ENCODE measurements at places on chromosomes 1 and 21.

- peak; percentile 30 for DNase-seq
Measured at GRCh38 chr21:42674351-42674940, 21.0 kb downstream of the PDE9A start.

DNA sequence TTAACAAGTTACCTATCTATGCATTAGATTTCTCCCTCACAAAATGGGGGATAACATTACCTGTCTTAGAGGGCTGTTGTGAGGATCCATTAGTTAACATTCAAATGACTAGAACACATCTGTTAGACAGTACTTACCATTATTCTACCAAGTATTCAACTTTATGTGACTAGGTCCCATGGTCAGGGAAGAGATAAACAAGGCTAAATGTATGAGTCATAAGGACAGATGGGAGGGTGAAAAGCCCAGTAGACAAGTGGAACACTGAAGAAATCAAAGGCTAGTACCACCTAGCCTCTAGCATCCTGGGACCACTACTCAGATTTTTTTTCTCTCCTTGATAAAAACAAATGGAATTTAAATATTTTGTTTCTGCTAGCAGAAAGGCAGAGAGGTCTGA, 9.0 kb upstream of the VHLL start:
- no peak for DNase-seq

GRCh38 chr1:108665771-108666170, 4.9 kb upstream of the HENMT1 start:
- no peak for DNase-seq

DNA sequence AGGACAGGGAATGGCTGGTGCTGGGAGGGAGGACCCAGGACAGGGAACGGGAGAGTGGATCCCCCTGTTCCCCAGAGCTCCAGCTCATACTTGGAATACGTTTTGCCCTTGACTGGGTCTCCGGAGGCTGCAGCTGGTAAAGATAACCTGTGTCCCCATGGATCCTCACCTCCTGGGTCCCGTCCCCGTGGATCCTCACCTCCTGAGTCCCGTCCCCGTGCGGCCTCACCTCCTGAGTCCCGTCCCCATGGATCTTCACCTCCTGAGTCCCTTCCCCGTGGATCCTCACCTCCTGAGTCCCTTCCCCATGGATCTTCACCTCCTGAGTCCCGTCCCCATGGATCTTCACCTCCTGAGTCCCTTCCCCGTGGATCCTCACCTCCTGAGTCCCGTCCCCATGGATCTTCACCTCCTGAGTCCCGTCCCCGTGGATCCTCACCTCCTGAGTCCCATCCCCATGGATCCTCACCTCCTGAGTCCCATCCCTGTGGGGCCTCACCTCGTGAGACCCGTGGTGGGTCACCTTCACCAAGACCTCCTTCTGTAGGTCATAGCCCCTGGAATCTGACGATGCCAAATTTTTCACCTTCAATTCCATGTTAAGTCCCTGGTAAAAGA, 61.4 kb downstream of the SCCPDH start:
- no peak for DNase-seq

GRCh38 chr1:100517515-100517914, 20.4 kb upstream of the GPR88 start:
- DNase-seq: no peak

DNA sequence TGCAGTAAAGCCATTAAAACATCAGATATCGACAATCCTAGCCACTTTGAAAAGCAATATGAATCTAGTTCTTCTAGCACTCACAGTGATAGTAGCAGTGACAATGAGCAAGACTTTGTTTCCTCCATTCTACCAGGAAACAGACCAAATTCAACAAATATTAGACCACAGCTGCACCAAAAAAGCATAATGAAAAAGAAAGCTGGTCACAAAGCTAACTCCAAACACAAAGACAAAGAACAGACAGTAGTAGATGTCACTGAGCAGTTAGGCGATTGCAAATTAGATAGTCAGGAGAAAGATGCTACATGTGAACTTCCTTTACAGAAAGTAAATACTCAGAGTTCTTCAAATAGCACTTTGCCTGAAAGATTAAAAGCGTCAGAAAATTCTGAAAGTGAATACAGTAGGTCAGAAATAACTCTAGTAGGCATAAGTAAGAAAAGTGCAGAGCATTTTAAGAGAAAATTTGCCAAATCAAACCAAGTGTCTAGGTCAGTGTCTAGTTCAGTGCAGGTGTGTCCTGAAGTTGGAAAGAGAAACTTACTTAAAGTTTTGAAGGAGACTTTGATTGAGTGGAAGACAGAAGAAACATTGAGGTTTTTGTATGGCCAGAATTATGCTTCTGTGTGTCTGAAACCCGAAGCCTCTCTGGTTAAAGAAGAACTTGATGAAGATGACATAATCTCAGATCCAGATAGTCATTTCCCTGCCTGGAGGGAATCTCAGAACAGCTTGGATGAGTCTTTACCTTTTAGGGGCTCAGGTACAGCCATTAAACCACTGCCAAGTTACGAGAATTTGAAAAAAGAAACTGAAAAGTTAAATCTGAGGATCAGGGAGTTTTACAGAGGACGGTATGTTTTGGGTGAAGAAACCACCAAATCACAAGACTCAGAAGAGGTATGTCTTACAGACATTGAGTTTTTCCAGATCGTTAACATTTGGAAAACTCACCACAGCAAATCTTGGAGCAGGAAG, 24.9 kb downstream of the RPAP2 start:
- DNase-seq: no peak

- DNase-seq: peak; percentile 63
Measured at GRCh38 chr1:25765136-25765922, 34.7 kb upstream of the SELENON start.
